ENCODE measurements at places on chromosomes 7 and 10.

DNA sequence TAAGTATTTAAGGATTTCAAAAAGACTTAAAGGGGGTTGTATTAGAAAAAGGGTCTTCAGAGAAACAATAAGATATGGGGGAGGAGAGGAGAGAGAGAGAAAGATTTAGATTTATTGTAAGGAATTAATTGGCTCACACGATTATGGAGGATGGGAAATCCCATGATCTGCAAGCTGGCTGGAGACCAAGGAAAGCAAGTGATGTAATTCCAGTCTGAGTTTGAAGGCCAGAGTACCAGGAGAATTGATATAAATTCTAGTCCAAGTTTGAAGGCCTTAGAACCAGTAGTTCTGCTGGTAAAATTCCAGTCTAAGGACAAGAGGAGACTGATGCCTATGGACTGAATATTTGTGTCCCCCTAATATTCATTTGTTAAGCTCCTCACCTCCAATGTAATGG, 20.6 kb upstream of the SLC13A1 start:
- no peak for DNase-seq

GRCh38 chr10:43648095-43648397, 635 bp downstream of the ZNF32 start:
- DNase-seq, result no peak

GRCh38 chr7:121369462-121369861, 26.6 kb downstream of the FAM3C start:
- peak; percentile 31 for DNase-seq

DNA sequence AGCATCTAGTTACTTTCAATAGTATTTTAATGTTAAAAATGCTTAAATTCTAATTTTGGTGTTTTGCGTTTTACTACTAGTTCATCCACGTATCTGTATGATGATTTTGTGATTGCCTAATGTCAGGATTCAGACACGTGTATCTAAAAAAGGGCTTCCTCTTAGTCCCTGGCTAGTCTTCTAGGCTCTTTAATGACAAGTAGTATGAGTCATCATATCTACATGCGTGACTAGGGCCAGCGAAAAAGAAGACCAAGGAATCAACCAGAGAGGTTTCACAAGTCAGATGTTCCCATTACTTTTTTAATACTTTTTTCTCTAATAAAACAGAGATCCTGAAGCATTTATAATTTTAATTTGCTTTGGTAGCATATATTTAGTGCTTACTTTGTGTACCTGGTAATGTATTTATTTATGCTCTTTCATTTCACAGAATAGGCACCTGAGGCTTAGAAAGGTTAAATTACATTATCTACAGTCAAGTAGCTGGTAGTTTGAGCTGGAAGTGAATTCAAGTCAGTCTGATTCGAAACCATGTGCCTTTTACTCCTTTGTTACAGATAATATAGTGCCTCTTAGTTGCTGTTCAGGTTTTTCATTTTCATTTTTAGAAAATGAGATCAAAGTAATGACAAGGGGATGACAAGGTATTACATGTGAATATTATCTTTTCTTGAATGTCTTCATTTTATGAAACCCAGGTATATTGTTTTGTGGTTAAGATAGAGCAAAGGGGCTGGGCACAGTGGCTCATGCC, 140.3 kb downstream of the FOXP2 start:
- peak; percentile 83 for DNase-seq

- DNase-seq, result no peak
These were observed 155.6 kb upstream of the AGR3 start for GRCh38 chr7:17037356-17037755.

- no peak for DNase-seq
These were observed 59.3 kb upstream of the PLXDC2 start for GRCh38 chr10:19756919-19757318.

GRCh38 chr7:91397096-91397495, 132.9 kb downstream of the FZD1 start:
- DNase-seq, result no peak

- no peak for DNase-seq
These were observed 18.6 kb downstream of the CUL1 start for GRCh38 chr7:148717266-148717793.

DNA sequence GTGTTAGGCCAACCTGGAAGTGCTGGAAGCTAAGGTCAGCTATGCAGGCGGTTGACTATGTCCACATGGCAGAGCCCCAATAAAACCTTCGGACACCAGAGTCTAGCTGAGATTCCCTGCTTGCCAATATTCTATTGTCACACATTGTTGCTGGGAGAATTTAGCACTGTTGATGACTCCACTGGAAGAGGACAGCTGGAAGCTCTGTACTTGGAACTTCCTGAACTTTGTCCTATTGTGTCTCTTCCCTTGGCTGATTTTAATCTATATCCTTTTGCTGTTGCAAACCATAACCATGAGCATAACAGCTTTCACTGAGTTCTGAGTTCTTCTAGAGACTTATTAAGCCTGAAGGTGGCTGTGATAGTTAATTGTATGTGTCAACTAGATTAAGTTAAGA, 12.0 kb downstream of the XRCC2 start:
- DNase-seq, result no peak

GRCh38 chr10:61692447-61693010, 29.8 kb downstream of the CABCOCO1 start:
- no peak for DNase-seq

- no peak for DNase-seq
These were observed 103.0 kb downstream of the NXPH1 start for GRCh38 chr7:8536431-8536830.

- peak; percentile 95 for DNase-seq
These were observed 13.5 kb downstream of the MYOF start for GRCh38 chr10:93468461-93469213.

GRCh38 chr7:45563401-45563800, 10.8 kb upstream of the ADCY1 start:
- no peak for DNase-seq

GRCh38 chr7:44185729-44186128, 3.5 kb downstream of the GCK start:
- DNase-seq, result no peak

- DNase-seq, result no peak
These were observed 393.8 kb upstream of the PRKCQ start for GRCh38 chr10:6973899-6974298.

DNA sequence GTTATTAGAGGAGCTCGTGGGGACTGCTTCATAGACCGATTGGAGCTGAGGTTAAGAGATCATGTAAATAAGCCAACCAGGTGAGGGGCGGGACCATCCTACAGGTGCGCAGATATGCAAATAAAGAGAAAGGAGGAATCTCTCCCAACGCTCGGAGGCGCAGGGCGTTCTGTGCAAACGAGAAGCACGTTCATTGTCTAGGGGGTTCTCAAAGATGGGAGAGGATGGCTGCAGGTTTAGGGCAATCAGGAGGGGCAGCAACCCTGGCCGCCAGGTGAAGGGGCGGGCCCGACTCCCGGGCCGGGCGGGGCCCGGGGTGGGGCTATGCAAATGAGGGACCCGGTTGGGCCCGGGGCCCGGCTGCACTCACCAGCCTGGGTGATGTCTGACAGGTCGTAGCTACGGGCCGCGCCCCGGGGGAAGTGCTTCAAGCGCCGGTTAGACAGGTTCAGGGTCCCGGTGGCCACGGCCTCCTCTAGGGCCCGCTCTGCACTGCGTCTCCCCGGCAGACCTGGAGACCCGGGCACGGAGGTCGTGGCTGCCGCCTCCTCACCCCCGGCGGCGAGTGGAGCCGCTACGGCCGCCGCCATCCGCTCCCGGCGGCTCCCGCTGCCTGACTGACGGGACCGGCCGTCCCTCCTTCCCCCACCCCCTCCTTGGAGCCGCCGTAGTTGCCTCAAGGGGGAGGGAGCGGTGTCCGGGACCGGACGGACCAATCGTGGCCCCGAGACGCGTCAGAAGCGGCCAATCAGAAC, at the start of gene LRCH4:
TSS of gene LRCH4 (minus strand) at position 619 of the 755 bp plus-strand sequence. CDS start at position 590, 29 bp downstream.
- peak; percentile 46 for DNase-seq

DNA sequence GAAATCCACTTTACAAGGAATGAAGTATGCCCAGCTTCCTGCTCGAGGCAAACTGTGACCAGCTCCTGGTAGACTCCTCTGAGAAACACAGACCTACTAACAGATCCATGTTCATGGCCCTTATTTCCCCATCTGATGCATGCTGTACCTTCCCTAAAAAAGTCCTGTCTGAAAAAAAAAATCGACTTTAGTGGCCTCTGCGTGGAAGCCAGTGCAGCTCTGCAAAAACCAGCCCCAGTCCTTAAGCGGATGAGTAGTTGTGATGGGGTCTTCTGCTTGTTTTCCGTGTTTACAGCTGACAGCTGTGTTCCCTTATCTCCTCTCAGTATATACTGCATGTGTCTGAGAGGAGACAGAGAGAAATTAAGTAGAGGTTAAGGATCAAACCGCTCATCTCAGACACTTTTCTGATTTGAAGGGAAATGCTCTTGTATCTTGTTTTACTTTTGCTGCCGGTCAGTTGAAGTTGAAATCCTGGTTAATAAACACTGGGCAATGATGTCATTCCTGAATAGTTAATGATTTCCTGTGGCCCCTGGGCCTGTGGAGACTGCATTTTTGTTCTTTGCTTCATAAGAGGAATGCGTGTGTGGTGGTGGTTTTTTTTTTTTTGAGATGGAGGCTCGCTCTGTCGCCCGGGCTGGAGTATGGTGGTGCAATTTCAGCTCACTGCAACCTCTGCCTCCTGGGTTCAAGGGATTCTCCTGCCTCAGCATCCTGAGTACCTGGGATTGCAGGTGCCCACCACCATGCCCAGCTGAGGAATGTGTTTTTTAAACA, 67.6 kb downstream of the DOCK1 start:
- DNase-seq, result peak; percentile 97

DNA sequence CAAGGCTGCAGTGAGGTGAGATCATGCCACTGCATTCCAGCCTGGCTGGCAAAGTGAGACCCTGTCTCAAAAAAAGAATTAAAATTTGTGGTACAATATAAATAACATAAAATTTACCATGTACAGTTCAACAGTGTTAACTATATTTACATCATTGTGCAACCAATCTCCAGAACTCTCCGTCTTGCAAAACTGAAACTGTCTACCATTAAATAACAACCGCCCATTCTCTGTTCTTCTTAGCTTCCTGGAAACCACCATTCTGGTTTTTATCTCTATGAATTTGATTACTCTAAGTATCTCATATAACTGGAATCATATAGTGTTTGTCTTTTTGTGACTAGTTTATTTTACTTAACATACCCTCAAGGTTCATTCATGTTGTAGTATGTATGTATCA, 167.6 kb downstream of the AUTS2 start:
- DNase-seq, result no peak

DNA sequence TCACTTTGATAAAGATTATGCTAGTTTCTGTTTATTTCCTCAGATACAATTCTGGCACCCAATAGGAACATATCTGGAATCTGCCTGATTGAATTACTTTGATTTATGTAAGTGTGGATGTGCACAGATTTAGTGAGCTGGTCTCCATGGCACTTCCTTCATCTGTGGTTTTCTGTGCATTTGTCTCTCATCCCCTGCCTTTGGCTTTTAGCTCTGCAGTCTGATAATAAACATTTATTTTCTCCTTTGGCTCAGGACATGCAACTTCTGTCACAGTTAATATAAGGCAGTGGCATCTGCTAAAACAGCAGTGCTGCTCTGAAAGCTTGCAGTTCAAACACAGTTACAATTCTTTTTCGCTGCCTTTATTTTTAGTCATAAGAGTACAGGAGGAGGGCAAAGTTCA, 273.7 kb upstream of the CHRM2 start:
- DNase-seq, result no peak

DNA sequence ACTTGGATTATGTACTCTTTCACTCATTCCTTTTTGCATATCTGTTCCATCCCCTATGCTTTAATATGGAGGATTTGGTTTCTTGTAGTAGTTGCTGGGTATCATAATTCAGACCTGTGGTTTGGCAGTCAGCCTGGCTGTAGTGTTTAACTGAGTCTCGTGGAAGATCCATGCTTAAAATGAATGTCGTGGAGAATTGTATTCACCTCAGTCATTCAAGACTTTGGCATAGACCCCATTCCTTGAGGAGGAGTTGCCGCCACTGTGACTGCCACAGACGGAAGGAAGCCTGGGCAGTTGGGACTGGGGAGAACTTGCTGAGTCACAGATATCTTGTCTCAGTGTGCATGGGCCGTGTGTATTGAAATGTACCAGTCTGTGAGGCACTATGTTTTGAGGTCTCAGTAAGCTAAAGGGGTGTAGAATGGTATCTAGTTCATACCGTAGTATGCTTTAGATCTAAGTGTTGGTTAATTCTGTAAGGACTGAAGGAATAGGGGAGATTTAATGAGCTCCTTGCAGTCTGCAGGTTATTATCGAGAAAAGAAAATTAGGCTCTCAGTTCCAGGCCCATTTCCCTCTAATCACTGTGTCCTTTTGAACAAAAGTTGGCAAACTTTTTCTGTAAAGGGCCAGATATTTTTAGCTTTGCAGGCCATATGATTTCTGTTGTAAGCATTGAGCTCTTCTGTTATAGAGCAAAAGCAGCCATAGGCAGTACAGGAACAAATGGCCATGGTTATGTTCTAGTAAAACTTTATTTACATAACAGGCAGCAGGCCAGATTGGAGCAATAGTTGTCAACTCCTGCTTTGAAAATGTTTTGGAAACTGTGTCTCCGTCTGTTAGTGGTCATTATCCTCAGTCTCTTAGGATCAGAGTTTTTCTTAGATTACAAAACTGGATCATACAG, 76.8 kb downstream of the TPST1 start:
- DNase-seq, result peak; percentile 91

- DNase-seq, result no peak
These were observed 745.8 kb downstream of the CNTNAP2 start for GRCh38 chr7:146862415-146862814.

Measured in ACHN (cell line).